ENCODE measurements at places on chromosomes 12 and 14. TPM values are rescaled to one million over a fixed set of nuclear protein-coding genes. Genes with fewer than 3 reads are reported as not detected.

- H3K27ac ChIP-seq: peak overlapping the region; percentile 84
- peaks cover 5% of the 10 kb centered on the region for H3K36me3 ChIP-seq
- peaks cover 41% of the 10 kb centered on the region for H3K4me1 ChIP-seq
- peak; percentile 48 for DNase-seq
Observed at GRCh38 chr14:59337141-59337611, 128.0 kb downstream of the GPR135 start.

GRCh38 chr14:32044454-32044853 lies 32.6 kb upstream of the ARHGAP5 start:
- no peak overlapping the region for H3K27ac ChIP-seq
- no peaks in the 10 kb centered on the region for H3K4me1 ChIP-seq
- no peaks in the 10 kb centered on the region for H3K36me3 ChIP-seq
- H3K27me3 ChIP-seq: no peaks in the 10 kb centered on the region
- H3K4me3 ChIP-seq: no peak overlapping the region

DNA sequence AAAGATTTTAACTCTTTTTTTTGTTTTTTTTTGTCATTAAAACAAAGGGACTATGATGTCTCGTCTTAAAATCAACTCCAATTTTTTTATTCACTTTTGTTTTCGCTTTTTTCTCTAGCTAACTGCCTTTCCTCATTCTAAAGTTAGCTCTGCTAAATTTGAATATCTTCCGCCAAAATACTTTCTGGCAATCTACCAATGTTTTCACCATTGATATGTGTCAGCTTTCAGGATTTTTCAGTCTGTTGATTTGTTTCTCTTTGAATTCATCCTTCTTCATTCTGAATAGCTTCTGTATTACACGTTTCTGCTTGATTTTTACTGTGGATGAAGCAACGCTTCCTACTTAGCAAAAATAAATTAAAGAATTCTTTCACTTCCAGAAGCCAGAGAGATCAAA lies 38.7 kb upstream of the NOVA1 start:
- DNase-seq: no peak
- H3K27me3 ChIP-seq: no peaks in the 10 kb centered on the region
- no peak overlapping the region for H3K27ac ChIP-seq
- H3K4me3 ChIP-seq: no peak overlapping the region

- no peaks in the 10 kb centered on the region for H3K4me1 ChIP-seq
- DNase-seq: no peak
- no peaks in the 10 kb centered on the region for H3K27me3 ChIP-seq
- H3K27ac ChIP-seq: no peak overlapping the region
Observed at GRCh38 chr12:129258781-129259318, 405.6 kb downstream of the GLT1D1 start.

- H3K4me3 ChIP-seq: no peak overlapping the region
- no peak overlapping the region for H3K27ac ChIP-seq
- no peaks in the 10 kb centered on the region for H3K4me1 ChIP-seq
- no peaks in the 10 kb centered on the region for H3K27me3 ChIP-seq
Observed at GRCh38 chr14:65351493-65352194, 60.9 kb upstream of the FUT8 start.

- peaks cover 37% of the 10 kb centered on the region for H3K4me1 ChIP-seq
- no peaks in the 10 kb centered on the region for H3K36me3 ChIP-seq
- peak overlapping the region; percentile 73 for H3K27ac ChIP-seq
- peaks cover 7% of the 10 kb centered on the region for H3K27me3 ChIP-seq
- H3K4me3 ChIP-seq: peak overlapping the region; percentile 43
- DNase-seq: peak; percentile 41
Observed at GRCh38 chr12:51390891-51391282, 319 bp downstream of the GALNT6 start.

DNA sequence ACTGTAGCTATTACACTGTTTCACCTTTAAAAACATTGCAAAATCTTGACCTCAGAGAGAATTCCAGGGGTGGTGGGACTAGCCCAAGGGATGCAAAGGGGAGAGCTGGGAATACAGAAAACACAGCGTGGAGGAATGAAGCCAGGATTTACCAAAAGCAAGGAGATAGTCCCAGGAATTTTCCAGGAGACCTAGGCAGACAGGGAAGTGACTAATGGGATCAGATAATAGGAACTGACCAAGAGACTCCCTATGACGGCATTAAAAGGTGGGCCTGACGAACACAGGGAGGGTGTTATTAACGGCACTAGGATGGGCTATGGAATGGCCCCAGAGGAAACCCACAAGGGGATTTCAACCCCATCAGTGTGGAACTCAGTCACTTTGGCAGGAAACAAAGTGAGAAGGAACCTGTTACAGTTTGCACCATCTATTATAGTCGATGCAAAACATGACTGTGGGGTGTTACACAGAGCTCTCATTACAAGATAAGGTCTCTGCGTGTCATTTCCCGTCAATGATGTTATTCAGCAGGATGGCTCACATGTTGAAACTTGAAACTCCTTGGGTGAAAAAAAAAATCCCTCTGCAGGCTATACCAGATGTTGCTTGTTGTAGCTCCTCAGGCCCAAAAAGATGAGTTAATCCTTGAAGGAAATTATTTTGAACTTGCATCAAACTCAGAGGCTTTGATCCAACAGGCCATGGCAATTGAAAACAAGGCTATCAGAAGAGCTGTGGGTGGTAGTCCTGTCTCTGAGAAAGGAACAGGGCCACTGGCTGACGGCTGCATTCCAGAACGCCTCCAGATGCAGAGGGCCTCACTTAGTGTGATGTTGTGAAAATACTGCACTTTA lies 58.7 kb downstream of the DRAM1 start:
- no peaks in the 10 kb centered on the region for H3K27me3 ChIP-seq
- no peaks in the 10 kb centered on the region for H3K4me1 ChIP-seq
- H3K4me3 ChIP-seq: no peak overlapping the region
- no peaks in the 10 kb centered on the region for H3K36me3 ChIP-seq

DNA sequence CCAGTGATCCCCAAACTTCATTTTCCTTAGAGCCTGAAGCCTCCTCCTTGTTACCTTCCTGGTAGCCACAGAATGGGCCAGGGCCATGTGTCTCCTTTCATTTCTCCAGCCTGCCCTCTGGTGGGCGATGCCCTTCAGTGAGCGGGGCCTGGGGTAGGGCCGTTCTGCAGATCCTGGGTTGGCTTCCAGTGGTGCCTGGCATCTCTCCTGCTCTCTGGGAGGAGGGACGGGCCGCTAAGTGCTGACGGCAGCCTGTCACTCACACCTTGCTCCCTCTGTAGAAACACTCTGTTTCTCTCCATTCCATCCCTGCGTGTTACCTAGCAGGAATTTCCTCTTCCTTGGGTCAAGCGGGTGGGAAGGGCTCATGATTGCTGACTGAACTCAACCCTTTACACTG lies 232.1 kb downstream of the CACNA1C start:
- peak; percentile 83 for DNase-seq
- no peaks in the 10 kb centered on the region for H3K36me3 ChIP-seq
- peaks cover 20% of the 10 kb centered on the region for H3K4me1 ChIP-seq
- peak overlapping the region; percentile 71 for H3K27ac ChIP-seq

DNA sequence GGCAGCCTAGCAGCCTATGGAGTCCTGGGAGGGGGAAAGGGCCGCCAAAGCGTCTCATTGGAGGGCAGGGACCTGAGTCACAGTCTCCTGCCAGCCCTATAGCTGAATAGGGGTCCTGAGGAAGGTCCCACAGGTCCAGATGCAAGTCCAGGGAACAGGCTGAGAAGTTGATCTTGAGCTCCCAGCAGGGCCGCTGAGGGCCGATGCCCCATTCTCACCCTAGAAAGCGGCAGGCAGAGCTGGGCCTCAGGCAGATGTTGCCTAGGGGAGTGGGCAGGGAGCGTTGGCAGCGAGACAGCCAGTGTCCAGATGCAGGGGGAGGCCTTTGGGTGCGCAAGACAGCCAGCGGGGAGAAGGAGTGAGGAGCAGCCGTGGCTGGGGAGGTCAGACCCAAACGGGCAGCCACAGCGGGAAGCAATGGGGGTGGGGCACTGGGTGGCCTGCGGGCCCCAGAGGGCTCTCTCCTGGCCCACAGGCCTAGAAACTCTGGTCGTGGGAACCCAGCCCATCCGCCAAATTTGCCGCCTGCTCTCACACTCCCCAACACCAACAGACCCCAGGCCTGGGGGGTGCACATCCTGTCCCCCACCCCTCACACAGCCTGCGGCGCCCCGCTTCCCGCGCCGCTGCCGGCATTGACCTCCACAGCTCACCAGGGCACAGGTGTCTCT lies 1.1 kb downstream of the HDAC7 start:
- peak overlapping the region; percentile 93 for H3K27ac ChIP-seq
- peaks cover 74% of the 10 kb centered on the region for H3K4me1 ChIP-seq
- no peaks in the 10 kb centered on the region for H3K36me3 ChIP-seq
- H3K27me3 ChIP-seq: no peaks in the 10 kb centered on the region

DNA sequence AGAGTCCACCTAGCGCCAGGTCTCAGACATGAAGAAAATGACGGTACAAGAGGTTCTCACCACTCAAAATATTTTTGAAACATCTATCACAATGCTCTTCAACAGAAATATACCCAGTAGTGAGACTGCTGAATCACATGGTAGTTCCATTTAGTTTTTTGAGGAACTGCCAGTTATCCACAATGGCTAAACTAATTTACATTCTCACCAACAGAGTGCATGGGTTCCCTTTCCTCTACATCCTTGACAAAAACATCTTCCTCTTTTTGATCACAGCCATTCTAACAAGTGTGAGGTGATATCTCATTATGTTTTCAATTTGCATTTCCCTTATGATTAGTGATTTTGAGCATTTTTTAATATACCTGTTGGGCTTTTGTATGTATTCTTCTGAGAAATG lies 5.7 kb upstream of the GPR65 start:
- H3K27ac ChIP-seq: no peak overlapping the region
- no peaks in the 10 kb centered on the region for H3K4me1 ChIP-seq
- H3K4me3 ChIP-seq: no peak overlapping the region
- H3K27me3 ChIP-seq: no peaks in the 10 kb centered on the region

ADAM21 gene
- total RNA-seq: not detected

ACSM4 gene
- not detected for total RNA-seq

TDRD9 gene
- total RNA-seq: 0.79 TPM

OR4E2 gene
- total RNA-seq: not detected

Measured in transverse colon (tissue), 4 donors.